ENCODE measurements at places on chromosomes 1 and 21. TPM values are rescaled to one million over a fixed set of nuclear protein-coding genes. Genes with fewer than 3 reads are reported as not detected.

GRCh38 chr1:16017461-16018303 is at the start of gene HSPB7:
Gene HSPB7, minus strand, starts transcription at chr1:16018043. Its CDS starts 80 bp downstream, at chr1:16017963.
- peak; percentile 92 for DNase-seq

DNA sequence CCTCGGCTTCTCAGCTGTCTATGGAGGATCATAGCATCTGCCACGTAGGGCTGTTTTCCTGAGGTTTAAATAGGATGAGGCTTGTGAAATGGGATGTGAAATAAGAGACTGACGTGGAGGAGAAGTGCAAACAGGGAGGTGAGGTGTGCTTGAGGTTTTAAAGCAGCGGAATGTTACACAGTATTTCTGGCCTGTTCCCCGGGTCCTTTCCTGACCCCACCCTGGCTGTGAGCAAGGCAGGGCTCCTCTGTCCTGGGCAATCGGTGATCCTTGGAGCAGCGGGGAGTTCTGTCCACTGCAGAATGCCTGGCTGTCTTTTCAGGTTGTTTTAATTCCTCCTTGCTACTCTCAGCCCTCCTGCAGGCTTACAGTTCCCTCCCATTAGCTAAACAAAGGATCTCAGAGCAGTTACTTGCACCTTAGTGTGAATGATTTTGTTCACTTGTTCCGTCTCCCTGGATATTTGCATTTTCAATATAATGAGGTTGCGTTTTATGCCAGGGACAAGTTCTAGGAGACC is 38.6 kb downstream of the LHX4 start:
- no peak for DNase-seq

GRCh38 chr1:1308756-1309250 is 406 bp downstream of the PUSL1 start:
- DNase-seq, result no peak

- DNase-seq, result no peak
These were observed 45.8 kb upstream of the SYNC start for GRCh38 chr1:32748348-32748747.

DNA sequence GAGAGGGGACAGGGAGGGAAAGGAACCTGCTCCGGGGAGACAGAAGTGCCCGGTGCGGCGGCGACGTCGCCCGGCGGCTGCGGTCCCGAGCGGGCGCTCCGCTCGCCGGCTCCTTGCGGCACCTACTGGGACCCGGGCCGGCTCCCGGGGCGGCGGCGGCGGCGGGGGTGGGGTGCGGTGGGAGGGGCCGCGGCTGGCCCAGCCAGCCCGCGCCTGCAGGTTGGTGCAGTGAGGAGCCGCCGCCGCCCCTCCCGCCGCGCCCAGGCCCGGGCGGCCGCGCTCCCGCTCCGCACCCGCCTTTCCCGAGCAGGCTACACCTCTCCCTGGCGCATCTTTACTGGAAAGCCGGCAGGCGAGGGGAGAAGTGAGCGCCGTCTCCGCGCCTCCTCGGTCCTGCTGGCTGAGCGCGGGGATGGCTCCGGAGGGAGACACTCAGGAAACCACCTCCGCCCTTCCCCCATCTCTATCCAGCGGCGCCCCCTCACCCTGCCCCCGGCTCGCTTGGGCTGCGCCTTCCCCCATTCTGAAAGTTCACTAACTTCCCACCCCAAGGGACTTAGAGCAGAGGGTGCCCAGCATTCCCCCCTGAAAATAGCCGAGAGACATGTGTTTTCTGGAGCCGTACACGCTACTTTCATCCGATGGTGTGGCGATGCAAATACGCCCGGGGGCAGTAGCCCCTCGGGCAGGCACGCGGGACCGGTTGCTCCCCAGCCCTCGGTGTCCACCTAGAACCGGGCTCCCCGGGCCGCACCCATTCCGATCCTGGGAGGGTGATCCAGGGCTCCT is at the start of gene PLD5:
TSS of gene PLD5 (minus strand) at position 127 of the 789 bp plus-strand sequence.
- no peak for DNase-seq

- no peak for DNase-seq
These were observed 20.9 kb upstream of the NCMAP start for GRCh38 chr1:24535021-24535424.

DNA sequence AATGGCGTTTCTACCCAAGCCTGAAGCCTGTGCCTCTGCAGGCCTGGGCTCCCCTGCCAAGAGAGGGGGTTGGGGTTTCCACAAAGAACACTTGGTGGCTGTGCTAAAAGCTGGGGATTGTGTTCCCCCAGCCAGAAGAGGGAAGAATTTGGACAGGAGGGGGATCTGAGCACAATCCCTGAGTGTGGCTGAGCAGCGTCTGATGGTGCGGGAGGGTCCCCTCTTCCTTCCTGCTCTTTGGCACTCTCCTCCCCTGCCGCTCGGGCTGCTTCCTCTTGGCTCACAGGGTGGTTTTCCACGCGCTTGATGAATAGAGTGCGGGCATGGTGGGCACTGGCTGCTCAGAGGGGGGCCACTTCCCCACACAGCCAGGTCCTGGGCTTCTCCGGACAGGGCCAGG is 3.7 kb downstream of the GPR37L1 start:
- no peak for DNase-seq

DNA sequence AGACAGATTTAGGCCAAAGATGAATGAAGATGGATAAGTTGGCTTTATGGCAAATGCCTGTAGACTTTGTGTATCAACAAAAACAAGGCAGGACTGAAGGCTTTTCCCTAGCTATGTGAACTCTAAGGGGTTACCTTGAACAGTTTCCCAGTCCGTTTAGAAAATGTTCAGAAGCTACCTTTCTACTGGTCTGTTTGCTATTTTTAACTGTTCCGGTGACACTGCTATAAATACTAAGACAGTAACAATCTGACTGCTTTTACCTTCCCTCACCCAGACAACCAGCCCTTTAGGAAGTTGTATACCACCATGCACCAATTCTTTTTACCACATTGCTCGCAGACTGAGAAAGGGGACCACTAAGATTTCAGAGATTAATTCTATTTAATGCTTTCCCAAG is 102.2 kb downstream of the PHTF1 start:
- no peak for DNase-seq

DNA sequence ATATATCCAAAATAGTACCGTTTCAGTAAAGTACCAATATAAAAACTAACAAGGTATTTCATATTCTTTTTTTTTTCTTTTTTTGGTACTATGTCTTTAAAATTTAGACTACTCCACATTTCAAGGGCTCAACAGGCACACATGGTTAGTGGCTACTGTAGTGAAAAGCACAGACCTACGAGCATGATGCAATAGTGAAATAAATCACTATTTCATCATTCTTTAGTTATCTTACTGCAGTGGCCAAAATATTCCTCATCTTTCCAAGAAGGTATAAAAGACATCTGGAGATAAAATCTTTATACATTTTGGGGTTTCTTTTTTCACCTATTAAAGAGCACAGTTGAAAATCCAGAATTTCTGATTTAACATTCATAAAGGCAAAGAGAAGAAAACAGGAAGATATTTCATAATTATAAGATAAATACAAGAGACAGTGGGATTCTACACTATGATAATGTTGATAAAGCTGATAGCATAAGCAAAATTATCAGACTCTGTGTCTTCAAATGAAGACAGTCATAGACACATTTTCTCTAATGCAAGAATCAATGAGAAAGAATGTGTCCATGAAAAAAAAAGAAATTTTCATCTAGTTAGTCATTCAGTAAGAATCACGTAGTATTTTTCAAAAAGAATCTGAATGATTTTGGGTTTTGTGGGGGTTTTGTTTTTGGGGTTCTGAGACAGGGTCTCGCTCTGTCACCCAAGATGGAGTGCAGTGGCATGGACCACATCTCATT is 41.9 kb downstream of the CEP170 start:
- no peak for DNase-seq

DNA sequence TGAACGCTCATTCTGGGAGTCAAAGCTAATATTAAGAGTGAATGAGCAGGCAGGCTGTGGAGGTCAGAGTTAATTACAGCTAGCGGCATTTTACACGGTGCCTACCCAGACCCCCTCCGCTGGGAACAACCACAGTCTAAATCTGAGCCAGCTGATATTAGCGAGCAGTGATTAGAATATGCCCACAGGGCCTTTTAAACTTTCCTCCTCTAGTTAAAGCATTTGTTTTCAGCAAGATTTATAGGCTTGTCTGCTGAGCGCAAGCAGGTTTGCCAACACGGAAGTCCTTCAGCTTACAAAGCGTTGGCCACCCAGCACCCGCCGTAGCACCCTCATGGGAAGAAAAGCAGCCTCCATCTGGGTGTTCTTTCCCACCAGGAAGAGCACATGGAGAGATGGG is 72.1 kb downstream of the LMX1A start:
- DNase-seq, result no peak

DNA sequence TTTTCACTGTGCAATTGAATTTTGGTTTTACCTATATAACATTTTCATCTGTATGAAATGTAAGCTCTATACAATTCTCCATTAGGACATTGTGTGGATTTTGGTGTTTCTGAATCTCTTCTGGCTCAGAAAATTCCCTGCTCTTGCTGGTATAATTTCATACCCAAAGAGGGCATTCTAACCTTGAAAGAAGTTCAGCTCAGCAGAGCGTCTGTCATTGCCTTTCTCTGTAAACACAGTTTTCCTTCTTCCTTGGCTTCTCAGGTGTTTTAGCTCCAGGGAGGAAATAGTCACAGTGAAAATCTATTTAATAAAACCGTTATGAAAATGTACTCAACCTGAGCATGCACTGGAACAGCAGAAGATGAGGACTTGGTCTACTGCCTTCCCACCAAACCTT is 16.0 kb downstream of the DISC1 start:
- no peak for DNase-seq

DNA sequence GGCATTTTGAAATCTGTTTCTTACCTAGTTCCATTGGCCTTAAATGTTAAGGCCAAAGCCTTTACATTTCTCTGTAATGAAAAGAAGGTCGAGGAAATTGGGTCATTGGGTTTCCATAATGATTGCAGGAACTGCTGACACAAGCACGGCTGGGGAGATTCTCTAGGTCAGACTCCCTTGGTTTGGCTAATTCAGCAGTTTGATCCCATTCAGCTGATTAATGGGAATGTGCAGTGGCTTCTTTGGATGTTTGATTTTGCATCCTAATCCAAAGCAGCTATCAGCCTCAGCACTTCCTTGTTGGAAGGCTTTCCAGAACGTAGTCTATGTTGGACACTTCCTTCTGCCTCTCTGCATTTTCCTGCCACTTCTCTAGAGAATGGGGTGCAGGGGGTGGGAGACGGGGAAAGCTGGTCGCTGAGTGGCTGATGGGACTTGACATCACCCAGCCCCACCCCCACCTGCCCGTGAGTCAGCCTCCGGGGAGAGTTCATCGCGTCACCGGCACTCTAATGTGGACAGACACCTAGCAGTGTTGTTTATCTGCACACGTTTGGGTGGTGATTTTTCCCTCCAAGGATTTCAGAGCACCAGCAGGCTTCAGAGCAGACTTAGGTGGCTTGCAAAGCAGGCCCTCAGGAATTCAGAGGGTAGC is 5.4 kb downstream of the PSEN2 start:
- DNase-seq, result no peak

DNA sequence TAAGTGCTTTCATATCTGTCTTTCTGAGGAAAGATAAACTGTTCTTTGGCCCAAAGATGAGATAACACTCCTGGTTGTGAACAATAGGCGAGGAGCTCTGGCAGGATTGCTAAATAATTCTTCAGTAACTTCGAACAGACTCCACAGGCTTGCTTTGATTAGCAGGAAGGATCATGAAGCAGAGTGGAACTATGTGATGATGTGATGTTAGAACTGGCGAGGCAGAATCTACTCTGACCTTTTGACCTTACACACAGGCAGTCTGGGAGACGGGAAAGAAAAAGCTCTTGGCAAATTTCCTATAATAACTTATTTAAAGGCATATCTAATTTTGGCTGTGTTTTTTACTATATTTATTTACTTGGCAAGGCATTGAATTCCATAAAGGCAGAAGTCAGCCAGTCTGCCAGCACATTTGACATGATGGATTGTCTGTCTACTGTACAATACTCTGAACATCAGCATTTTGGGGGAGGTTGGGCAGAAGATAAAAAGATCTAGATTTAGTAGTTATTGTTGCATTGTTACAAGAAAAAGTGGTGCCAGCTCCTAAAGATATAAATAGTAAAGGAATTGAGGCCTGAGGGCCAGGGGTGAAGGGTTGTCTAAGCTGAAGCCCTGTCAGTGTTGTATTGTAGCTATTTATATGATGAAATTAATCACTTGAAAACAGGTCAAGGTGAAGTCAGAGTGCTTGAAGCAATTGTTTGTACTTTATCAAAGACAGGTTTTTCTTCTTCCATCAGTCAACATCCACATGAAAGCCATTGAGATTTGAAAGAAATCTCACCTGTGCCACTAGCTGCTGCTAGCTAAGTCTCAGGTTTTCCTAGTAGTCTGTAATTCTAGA is 708.8 kb downstream of the LTN1 start:
- no peak for DNase-seq

DNA sequence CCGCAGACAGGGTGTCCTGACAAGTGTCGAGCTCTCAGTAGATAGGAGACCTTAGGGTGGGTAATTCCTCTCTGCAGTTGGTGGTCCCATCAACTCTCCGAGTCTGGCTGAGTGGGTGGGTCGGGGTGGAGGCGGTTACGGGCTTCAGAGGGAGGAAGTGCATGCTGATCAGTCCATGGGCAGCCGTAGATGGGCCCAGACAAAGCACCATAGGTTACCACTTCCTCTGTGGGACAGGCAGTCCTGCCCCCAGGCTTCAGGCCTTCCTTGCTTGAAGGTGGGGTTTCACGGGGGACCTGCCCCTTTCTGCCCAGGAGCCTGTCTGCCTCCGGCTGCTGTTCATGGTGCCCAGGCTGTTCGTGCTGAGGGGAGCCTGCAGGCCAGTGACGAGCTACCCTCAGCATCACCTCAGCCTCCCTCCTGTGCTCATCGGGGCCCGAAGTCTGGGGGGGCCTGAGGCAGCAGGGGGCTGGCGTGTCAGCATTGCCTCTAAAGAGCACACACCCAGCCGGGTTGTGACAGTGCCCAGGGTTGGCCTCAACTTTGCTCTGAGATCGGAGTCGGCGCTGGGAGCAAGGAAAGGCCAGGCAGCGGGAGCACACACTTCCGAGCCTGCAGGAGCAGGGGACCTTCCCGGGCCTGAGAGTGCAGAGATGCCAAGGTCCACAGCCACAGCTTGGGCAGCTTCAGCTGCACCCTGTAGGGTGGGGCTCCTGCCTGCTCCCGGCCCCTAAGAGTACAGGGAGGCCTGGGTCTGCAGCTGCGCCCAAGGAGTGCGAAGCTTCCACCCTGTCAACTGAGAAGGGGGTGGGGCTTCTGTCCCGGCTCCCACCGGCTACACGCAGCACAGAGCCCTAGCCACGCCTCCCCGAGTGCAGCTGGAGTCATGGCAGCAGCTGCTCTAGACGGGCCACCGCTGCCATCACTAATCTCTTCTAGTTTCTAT is 225.4 kb upstream of the NRIP1 start:
- DNase-seq, result no peak

DNA sequence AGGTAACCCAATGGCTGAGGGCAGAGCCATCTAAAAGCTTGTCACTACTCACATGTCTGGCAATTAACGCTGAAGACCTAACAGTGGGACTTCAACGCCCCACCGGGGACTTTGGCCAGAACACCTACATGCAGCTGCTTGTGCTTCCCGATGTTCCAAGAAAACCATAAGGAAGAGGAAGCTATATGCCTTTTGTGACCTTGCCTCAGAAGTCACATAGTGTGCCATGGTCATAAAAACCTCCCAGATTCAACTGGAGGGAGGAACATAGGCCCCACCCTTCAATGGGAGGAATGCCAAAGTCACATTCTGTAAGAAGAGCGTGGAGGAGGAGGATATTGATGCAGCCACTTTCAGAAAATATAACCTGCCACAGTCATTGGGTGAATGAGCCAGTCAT is 147.8 kb upstream of the MAGI3 start:
- DNase-seq, result no peak

Gene CELSR2
- total RNA-seq, result 6.5 TPM

Gene WNT2B
- total RNA-seq, result 1.5 TPM

Gene DNAI4
- 14.3 TPM for total RNA-seq
